ENCODE measurements at places on chromosomes 2 and 18.

- no peak for DNase-seq
These were observed 7.8 kb upstream of the NPPC start for GRCh38 chr2:231933916-231934401.

DNA sequence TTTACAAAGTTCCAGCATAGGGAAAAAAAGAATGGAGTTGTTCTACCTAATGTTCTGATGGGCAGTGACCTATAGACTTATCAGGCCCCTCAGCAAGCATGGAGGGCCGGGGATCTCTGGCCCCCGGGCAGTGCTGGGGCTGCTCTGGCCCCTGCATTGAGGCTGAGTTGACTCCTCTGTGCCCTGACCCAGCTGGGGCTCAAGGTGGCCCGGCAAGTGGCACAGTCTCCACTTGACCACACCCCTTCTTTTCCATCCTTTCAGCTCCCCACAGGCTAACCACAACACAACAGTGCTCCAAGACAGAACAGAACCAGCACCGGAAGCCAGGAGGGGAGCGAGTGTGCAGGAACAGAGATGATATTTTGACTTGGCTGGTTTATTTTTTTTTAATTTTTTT lies 19.9 kb downstream of the TOGARAM2 start:
- DNase-seq: no peak

GRCh38 chr18:31603315-31603714 lies 11.6 kb downstream of the TTR start:
- DNase-seq: no peak

- DNase-seq: no peak
These were observed 101.3 kb downstream of the RAD51AP2 start for GRCh38 chr2:17416884-17417391.

GRCh38 chr2:10400568-10400977 lies 47.6 kb downstream of the ODC1 start:
- DNase-seq: no peak

GRCh38 chr2:217219164-217219520 lies 359.3 kb upstream of the TNP1 start:
- no peak for DNase-seq

DNA sequence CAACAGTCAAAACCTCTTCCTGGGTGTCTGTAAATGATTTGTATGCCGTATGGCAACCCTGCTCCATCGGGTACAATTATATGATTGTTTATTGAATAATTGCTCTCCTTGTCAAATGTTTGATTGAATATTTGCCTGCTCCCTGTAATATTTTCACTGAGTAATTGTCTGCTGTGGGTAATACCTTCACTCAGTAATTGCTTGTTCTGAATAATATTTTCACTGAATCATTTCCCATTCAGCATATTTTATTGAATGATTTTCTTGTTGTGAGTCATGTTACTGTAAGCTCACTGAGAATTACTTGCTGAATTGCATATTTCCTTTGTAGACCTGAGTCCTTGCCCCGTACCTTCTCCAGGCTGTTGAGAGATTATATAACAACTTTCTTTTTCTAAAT lies 535.2 kb downstream of the METTL4 start:
- DNase-seq: no peak

- no peak for DNase-seq
These were observed 21.4 kb downstream of the POLE4 start for GRCh38 chr2:74979844-74980243.

GRCh38 chr2:7427293-7428060 lies 510.3 kb downstream of the RNF144A start:
- no peak for DNase-seq

GRCh38 chr2:129803032-129803431 lies 176.4 kb upstream of the RAB6C start:
- DNase-seq: no peak

DNA sequence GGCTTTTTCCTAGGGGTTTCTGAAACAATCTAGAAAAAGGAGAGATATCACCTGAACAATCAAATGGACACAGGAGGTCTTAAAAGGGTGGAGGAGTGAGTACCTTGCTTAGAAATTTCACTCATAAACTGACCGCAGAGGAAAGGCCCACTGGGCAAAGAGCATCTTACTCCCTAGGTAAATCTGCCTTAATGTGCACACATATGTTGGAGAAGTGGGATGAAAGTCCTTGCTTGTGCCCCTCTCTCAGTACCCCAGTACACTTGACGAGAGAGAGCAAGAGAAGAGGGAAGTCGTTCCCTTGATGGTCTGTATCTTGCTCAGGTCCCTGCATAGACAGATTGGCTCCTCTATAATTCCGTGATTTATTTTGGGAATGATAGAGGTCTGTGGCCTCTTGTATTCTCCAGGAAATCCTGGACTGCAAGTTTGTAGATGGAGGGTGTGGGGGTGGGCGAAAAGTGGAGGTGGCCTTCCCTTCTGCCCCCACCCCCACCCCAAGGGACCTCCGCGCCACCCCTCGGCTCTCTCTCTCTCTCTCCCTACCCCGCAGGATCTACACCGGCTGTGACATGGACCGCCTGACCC lies 6.8 kb downstream of the TBR1 start:
- no peak for DNase-seq

- DNase-seq: no peak
These were observed 251.7 kb upstream of the HNRNPA3 start for GRCh38 chr2:176960736-176961520.

DNA sequence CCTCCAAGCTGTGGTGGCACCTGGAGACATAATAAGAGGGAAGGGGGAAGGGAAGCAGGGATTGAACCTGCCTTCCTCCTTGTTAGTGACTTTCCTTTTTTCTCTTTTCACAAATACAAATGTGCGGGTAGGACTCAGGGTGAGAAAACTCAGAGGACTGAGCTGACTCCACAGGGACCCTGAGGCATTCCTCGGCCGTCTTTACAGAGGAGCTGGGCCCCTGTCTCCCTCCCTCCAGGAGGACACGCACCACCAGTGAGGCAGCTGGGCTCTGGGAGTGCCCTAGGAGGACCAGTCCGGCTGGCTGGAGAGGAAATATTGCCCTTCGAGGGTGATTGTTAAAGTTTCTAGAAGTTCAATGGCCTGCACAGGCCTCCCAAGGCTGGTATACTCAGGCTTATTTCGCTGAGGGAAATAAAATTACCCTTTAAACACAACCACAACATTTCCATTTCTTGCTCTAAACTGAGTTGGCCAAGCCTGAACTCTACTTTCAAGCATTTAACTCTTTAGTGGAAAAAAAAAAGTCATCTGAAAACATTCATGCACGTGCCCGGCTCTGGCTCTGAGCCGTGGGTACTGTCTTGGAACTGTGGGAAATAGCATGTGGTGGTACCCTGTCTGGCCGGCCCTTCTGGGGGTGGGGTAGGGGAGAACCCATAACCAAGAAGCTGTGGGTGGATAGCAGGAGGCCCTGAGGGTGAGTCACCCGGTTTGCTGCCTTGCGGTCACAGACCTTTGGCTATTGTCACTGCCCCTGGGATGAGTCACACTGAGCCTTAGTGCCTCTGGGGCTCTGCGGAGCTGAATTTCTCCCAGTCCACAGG lies 116.0 kb downstream of the COPS8 start:
- no peak for DNase-seq

GRCh38 chr2:46477925-46478324 lies 1.4 kb upstream of the TMEM247 start:
- DNase-seq: no peak

DNA sequence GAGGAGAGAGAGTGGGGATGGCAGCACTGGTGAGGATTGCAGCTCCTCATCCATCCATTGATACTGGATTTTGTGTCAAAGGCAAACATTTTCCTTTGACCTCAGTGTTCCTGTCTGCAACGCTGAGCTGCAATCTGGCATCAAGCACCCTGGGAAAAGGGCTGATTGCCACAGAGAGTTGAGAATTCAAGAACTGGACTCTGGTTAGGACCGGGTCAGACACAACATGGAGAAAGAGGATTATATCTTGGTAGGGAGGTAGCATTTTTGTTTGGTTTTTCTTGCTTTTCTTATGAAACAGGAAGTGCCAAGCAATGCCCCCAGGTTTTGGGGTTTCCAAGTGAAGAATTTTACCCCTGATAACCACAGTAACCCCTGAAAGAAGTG lies 81.9 kb upstream of the PKDCC start:
- DNase-seq: no peak

GRCh38 chr2:144357623-144358373 lies 162.1 kb downstream of the ZEB2 start:
- no peak for DNase-seq

DNA sequence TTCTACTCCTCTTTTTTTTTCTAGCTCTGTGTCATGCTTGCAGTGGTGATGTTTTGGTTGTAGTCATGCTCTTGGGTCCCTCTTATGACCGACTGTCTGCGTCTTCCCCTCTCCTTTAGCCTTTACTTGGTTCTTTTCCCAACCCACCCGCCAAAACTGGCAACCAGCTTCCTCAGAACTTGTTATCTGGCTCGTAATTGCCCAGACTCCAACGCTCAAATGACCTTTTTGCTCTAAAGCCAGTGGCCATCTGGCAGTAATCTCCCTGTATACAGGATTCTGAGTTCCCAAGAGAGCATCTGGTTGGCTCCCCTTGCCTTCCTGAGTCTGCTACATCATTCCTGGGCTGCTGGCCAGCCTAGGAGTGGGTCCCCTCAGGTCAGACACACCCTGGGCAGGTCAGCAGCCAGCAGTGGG lies 147.2 kb downstream of the MGAT5 start:
- no peak for DNase-seq

DNA sequence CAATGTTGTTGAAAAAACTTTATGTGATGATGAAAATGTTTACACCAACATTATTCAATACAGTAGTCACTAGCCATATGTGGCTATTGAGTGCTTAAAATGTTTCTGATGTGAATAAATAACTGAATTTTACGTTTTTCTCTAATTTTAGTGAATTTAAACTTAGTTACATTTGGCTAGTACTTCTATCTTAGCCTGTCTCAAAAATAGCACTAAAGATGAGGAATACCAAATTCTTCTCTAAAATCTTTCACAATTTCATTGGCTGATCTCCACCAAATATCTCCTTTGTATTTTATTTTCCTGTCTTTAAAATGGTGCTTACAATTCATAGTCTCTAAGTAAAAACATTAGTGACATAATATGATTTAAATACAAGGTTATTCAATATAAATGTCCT lies 83.7 kb upstream of the RND3 start:
- DNase-seq: no peak

DNA sequence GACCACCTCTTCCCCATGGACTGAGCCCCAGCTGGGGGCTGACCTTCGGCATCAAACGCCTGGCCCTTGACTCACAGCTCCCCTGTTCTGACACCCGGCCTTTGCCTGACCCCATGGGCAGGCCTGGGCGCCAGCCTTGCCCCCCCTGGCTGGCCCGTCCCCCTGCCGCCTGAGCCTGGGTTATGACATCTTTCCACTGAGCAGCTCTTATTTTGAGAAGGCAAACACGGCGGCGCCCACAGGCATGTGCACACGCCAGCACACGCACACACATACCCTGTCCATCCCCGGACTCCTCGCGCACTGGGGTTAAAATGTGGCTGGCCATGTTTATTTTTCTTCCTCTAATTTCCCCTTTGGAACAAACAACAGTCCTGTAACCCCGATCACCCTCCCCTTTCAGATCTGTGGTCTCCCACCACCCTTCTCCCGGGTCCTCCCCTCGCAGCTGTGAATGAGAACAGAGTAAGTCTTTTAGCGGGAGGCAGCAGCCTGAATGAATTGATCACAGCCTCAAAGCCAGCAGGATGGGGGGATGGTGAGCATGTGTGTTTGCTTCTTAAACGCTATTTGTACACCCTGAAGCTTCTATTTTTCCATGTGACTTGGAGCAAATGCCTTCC lies 11.8 kb upstream of the ATOH8 start:
- no peak for DNase-seq

DNA sequence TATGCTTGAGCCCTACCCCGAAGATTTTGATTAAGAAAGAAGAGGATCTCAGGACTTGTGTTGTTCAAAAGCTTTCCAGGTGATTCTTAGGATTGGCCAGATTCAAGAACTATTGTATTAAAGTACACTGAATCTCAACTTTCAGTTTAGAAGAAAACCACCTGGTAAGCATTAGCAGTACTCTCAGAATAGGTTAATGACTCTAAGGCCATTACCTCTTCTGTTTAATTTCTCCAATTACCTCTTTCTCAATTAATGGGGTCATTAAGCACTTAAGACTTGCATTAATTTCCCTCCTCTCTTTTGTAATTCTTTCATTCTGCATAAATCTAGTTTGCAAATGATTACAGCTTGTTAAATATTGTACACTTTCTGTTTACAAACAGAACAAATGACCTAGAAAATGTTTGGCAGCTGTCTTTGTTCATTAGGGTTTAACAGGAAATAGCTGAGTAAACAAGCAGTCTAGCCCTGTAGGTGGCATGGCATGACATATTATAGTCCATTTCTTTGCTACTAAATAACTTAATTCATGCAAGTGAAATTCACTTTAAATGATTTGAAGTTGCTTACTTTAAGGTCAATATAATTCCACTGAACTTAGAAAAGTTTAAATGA lies 20.4 kb upstream of the TDRD15 start:
- DNase-seq: no peak

DNA sequence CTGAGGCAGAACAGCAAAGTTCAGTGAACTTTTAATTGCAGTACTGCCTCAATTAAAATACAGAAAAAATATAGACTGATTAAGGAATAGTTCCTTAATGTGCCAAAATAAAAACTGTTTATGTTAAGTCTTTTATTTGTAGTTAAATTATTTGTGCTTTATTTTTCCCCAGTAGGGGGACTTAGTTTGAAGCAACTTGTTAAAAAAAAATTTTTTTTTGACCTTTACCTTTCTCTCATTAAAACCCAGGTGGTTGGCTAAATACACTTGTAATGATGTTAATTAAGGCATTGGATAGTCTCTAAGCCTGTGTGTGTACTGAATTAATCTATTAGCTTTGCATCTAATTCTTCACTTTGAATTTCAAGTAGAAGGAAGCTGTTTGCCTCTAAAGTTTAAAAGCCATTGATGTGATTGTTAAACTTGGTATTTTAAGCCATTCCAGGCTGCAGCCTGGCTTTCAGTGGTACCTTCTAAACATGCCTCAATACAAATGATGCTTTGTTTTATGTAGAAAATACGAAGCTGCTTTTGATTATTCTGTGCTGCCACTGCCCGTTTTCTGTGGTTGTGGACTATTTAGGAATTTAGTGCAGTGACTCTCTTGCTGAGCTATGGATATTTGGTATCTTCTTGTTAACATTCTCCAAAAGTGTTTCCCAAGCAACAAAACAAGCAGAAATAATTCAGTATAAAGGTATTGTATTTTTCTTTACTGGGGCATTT lies 102.9 kb downstream of the TANC1 start:
- DNase-seq: no peak

DNA sequence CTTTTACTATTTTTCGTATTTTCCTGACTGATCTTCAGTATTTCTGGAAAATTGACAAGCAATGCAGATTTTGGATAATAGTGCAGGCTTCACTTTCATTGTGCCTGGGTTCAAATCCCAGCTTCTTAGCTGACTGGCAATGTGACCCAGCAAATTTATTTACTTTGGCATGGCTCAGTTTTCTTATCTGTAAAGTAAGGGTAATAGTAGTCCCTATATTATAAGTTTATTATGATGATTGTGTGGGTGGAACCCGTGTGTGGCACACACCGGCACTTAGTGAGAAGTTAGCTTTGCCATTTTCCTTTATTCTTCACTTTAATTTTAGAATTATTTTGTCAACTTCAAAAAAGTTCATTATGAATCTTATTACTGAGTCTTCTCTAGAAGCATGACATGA lies 7.8 kb upstream of the IL1RL1 start:
- no peak for DNase-seq

All from stimulated activated CD4-positive, alpha-beta T cell treated with anti-CD3 and anti-CD28 coated beads, TNF-alpha, amount 100 ng/mL, for 1 hour (primary cell).